Stimulated activated CD4-positive, alpha-beta T cell treated with anti-CD3 and anti-CD28 coated beads, Interleukin-15, amount 100 ng/mL, for 1 hour (primary cell): ENCODE measurements at places on chromosomes 1 and 21.
A peak's percentile ranks its signal among the peaks of the same experiment; 100 is the strongest.

GRCh38 chr1:207578796-207579435 is 66.0 kb upstream of the CR1L start:
- no peak for DNase-seq

- no peak for DNase-seq
These were observed 8.7 kb upstream of the COL6A1 start for GRCh38 chr21:45972716-45973474.

GRCh38 chr1:87122243-87122642 is 206.4 kb upstream of the LMO4 start:
- no peak for DNase-seq

DNA sequence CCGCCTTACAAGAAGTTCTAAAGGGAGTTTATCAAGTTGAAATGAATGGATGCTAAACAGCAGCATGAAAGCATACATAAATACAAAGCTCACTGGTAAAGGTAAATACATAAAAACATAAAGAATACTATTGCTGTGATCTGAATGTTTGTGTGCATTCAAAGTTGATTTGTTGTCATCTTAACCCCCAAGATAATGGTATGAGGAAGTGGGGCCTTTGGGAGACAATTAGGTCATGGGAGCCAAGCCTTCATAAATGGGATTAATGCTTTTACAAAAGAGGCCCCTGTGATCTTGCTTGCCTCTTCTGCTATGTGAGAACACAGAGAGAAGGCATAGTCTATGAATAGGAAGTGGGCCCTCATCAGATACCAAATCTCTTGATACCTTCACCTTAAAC is 209.0 kb upstream of the SAMSN1 start:
- DNase-seq = no peak

- no peak for DNase-seq
These were observed 147.5 kb downstream of the CACNA1E start for GRCh38 chr1:181630838-181631237.

GRCh38 chr1:4017636-4018365 is 117.7 kb upstream of the C1orf174 start:
- no peak for DNase-seq

- DNase-seq = no peak
These were observed 32.1 kb upstream of the COL18A1 start for GRCh38 chr21:45372732-45373355.

DNA sequence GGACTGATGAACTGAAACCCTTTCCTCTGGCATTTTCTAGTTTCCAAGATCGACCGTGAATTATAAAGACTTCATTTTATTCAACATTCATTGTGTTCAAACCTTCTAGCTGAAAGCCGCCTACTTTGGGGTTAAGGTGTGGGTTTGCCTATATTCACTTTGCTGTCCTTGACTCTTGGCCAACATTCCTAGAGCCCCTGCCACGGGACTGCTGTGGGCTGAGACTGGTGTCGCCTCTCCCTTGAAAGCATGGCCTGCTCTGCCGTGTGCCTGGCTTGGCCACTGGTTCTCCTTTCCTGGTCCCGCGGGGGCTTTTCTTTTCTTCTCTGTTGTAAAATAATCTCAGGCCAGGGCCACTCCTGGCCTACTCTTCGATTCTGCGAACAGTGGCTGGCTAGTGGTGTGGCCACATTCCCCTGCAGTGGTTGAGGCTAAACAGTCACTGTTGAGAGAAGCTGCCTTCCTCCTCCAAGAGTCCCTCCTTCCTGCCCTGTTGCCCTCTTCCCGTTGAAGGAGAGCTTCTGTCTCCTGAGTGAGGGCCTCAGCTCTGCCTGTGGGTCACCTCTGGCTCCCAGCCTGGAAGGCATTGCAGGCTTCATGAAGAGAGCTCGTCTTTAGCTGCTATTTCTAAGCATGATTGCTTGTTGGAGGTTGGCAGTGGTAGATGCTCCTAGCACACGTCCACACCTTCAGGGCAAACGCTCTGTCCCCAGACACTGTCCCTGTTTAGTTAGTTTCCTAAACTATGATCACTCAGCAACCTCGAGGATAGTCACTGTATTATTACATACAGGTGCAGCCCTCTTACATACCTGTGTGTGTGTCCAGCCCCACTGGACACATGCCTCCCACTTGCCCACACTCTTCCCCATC is 80.5 kb downstream of the GALNT2 start:
- DNase-seq = no peak

GRCh38 chr1:91885213-91885715 is 687 bp downstream of the TGFBR3 start:
- peak; percentile 4 for DNase-seq

GRCh38 chr1:28552758-28553663 is at the start of gene TRNAU1AP:
Gene TRNAU1AP (plus strand): TSS chr1:28553085. CDS start chr1:28553111, 26 bp downstream.
- DNase-seq = peak; percentile 96

GRCh38 chr1:87826681-87827251 is 498.1 kb downstream of the LMO4 start:
- DNase-seq = no peak

- no peak for DNase-seq
These were observed 76.3 kb upstream of the CSF3R start for GRCh38 chr1:36559061-36559460.

GRCh38 chr1:17359808-17360207 is 12.2 kb upstream of the PADI6 start:
- no peak for DNase-seq

GRCh38 chr1:28083876-28084275 is 4.5 kb downstream of the EYA3 start:
- DNase-seq = no peak

DNA sequence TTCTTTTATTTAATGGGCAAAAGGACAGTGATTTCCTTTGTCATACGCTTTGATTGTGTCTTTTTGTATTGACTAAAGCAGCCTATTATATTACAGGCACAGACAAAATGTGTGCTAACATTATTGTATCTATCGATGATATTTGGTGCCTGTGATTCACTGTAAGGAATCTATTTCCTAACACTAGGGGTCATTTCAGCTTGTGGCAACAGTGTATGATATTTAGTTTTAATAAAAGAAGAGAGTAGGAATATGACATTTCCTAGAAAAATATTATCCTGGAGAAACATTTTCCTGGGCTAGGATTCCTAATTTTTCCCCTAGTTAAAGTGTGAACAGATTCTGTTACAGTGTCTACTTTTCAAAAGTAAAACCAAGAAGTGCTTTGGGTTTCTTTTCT is 42.8 kb downstream of the TYW3 start:
- no peak for DNase-seq

DNA sequence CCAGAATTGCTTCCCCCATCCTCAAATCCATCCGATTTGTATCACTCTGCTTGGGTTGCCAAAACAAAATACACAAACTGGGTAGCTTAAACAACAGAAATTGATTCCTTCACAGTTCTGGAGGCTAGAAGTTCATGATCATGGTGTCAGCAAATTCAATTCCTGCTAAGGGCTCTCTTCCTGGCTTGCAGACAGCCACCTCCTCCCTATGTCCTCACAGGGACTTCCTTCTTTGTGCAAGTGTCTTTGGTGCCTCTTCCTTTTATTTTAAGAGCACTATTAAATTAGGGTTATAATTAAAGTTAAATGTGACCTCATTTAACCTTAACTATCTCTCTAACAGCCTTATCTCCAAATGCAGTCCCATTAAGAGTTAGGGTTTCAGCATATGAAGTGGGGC is 112.8 kb downstream of the PLPP3 start:
- DNase-seq = no peak
